ENCODE measurements at places on chromosomes 3 and 15.

- no peak for DNase-seq
Observed at GRCh38 chr3:155555479-155556060, 189.3 kb downstream of the PLCH1 start.

GRCh38 chr3:49112262-49112661 is 7.7 kb upstream of the QARS1 start:
- no peak for DNase-seq

DNA sequence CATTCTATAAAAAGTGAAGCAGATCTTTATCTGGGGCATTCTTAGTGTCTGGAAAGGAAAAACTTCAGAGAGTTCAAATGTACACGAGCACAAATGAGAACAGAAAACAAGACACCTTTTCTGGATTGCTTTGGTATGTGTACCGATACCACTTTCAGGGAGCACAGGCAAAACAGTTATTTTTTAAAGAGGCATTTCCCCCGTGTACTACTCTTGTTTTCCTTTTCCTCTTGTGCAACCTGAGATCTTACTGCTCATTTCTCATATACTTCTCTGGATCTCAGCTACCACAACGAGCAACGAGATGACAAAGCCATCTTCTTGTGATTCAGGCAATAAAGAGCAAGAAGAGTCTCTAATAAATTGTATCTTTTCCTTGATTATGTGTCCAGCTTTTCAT is 463.6 kb downstream of the SHQ1 start:
- no peak for DNase-seq

GRCh38 chr3:51280176-51280575 is 104.9 kb upstream of the MANF start:
- no peak for DNase-seq

- no peak for DNase-seq
Observed at GRCh38 chr3:169952045-169952444, 14.6 kb upstream of the SEC62 start.

GRCh38 chr3:129658110-129658843 is 51.8 kb upstream of the PLXND1 start:
- no peak for DNase-seq
